ENCODE measurements at places on chromosomes 5 and 9.
A peak's percentile ranks its signal among the peaks of the same experiment; 100 is the strongest.

GRCh38 chr9:78309066-78309465, 12.1 kb downstream of the PSAT1 start:
- no peak for DNase-seq

- peak; percentile 55 for DNase-seq
These were observed 3.6 kb upstream of the PFN3 start for GRCh38 chr5:177403792-177404640.

DNA sequence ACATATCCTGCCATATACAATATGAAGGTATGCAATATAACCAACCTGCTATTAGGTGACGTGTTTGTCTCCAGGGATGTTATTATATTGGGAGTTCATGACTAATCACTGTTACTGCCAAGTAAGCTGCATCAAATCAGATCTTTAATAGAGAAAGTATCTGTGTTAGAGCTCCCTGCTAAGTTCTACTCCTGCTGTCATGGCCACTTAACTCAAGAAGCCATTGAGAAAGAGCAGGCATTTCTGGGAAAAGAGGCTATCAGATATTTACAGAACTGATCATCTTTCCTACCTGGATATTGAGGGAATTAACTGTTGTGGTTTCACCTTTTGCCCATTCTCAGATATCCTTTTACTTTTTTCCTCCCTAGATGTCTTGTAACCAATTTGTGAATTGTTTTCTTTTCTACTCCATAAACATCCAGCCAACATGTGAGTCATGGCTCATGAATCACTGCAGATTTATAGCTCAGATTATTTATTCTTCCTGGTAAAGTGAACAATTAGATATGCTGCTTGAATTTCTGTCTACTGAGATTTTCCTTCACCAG, 634.8 kb upstream of the FAM174A start:
- no peak for DNase-seq

- no peak for DNase-seq
These were observed 141.8 kb downstream of the FAM174A start for GRCh38 chr5:100676817-100677631.

DNA sequence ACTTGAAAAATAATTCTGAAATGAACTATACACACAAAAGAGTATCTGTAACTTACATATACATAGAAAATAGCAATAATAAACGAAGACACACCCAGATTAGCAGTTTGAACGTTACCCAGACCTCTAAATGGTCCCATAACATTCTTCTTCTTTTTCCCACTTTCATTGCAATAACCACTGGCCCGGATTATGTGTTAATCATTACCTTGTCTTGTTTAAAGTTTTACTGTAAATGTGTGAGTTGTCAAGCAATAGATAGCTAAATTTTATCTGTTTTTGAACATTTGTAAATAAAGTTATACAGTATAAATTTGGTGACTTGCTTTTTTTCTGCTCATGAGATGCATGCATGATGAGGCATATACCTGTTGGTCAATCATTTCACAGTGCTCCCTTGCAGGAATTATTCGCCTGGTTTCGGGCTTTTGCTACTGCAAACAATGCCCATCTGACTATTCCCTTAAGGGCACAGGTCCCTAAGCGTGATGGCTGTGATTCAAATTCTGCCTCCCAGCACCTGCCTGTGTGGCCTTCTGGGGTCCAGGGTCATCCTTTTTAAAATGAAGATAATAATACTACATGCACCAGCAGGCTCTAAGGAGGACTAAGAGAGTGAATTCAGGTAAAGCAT, 66.1 kb downstream of the GADD45G start:
- no peak for DNase-seq

GRCh38 chr5:168720575-168720974, 141.4 kb upstream of the PANK3 start:
- no peak for DNase-seq

Measured in stimulated activated CD8-positive, alpha-beta memory T cell treated with anti-CD3 and anti-CD28 coated beads, Interleukin-15, amount 100 ng/mL, for 24 hours (primary cell).